ENCODE measurements at places on chromosomes 12 and 14.
A peak's percentile ranks its signal among the peaks of the same experiment; 100 is the strongest.

- DNase-seq = no peak
Observed at GRCh38 chr14:56137453-56137807, 19.2 kb downstream of the PELI2 start.

GRCh38 chr12:50398931-50399330, 1.8 kb upstream of the LARP4 start:
- no peak for DNase-seq

GRCh38 chr12:82648259-82648909, 38.3 kb upstream of the TMTC2 start:
- DNase-seq = no peak

DNA sequence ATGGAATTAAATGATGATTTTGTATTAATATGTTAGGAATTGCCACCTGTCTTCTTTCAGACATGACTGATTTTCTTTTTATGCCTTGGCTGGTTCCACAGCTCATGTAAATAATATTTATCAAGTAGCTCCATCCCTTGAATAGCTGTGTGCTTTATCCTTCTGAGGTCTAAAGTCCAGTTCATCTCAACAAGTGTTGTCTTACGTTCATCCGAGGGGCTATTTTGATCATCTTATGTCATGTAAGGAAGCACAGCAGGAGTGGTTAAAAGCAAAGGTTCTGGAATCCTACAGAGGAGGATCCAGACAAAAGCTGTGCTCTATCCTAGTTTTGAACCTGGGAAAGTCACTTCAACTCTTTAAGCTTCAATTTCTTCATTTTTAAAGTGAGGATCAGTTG, 123.7 kb upstream of the ATP2B1 start:
- DNase-seq = no peak

- no peak for DNase-seq
Observed at GRCh38 chr14:50381823-50382287, 14.8 kb downstream of the CDKL1 start.

GRCh38 chr12:4443616-4444015, 2.0 kb downstream of the FGF6 start:
- no peak for DNase-seq

GRCh38 chr12:53502983-53503728, 2.1 kb downstream of the TARBP2 start:
- no peak for DNase-seq

- no peak for DNase-seq
Observed at GRCh38 chr12:116547955-116548501, 11.2 kb upstream of the MAP1LC3B2 start.

DNA sequence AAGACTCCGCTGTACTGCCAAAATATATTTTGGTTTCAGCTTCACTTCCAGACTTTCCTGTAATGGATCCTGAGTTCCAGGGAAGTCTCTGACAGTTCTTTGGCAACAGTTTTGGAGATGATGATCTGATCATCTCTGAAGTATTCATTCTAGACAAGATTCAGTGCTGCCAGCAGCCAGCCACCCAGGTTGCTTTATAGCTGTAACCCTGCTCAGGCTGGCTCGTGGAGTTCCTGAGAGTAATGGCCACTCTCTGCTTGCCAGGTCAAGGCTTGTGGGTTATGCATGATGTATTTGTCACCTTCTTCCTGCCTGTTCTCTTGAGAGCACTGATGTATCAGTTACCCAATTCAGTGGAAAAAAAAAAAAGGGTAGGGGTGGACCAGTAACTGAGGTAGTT, 124.3 kb downstream of the PPHLN1 start:
- no peak for DNase-seq

- DNase-seq = no peak
Observed at GRCh38 chr12:22525426-22525825, 18.9 kb downstream of the C2CD5 start.

GRCh38 chr12:10721651-10722501, 1.2 kb downstream of the YBX3 start:
- DNase-seq = peak; percentile 91

- no peak for DNase-seq
Observed at GRCh38 chr14:92241966-92242595, 80.9 kb upstream of the SLC24A4 start.

DNA sequence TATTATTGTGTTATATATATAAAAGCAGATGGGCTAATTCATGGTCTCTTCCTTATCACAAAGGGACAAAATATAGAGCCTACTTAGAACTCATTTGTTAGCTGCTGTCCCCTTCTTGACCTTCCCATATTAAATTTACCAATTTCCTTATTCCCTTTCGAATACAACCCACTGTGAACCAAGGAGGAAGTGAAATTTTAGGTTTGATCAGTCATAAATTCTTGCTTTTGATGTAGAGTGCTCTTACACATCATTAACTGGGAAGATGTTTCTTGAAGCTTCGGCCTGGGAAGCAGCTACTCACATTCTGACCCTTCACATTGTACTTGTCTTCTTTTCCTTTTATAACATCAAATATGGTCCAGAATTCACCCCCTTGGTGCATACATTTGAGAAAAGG, 579.0 kb downstream of the LRFN5 start:
- no peak for DNase-seq

DNA sequence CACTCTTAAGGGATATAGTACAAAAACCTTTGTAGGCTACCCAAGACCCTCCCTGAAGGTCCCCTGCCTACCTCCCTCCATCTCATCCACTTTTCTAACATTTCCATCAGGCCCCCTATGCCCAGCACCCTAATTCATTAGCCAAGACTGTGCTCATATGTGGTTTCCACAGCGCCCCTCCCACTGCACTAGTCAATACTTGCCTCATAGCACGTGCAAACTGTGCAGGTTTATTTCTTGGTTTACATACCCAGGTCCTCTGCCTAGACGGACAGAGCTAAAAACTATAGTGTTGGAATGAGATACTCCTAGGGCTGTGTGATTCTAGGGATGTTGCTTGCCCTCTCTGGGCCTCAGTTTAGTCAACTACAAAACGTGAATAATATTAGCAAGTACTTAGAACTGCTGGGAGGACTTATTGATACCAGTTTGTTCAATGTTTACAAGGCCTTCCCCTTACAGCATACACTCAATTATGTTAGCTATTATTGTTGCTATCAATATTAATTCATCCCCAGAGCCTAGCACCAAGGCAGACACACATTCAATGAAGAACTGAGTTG, 50.4 kb downstream of the NUAK1 start:
- DNase-seq = no peak

- no peak for DNase-seq
Observed at GRCh38 chr12:15787778-15788177, 1.4 kb downstream of the EPS8 start.

DNA sequence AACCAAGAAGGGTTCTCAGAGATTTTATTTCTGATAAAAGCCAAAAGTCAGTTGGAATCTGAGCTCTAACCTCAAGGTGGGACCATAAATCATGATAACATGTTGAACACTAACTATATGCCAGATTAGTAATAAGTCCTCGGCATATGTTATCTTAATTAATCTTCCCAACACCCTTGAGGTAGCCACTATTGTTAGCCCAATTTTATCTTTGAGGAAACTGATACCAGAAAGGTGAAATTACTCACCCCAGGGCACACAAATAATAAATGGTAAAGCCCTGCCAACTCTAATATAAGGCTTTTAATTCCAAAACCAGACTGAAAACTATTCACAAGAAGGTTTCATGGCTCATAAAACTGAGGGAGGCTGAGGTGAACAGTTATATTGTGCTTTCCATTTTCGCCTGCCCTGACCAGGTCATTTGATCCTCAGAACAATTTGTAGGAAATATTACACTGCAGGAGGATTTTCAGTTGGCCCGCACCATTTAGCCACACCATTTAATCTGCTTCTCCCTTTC, 16.1 kb upstream of the NUAK1 start:
- DNase-seq = no peak

DNA sequence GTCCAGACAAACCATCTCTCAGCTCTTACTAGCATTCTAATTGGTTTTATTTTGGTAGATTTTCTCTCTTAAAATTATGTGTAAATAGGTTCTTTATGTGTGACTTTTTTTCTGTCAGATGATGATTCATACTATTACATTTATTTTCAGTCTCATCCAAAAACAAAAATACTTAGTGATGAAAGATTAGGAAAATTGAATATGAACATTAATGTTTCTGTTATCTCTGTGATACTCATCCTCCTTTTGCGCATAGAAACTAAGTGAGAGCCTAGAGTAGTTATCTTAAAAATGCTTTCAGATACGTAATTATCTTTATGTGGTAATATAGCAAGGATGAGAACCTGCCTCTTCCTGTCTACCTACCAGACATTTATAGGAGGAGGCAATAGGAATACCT, 84.1 kb upstream of the MON2 start:
- no peak for DNase-seq

GRCh38 chr14:53386362-53386761, 233.2 kb upstream of the DDHD1 start:
- DNase-seq = no peak

GRCh38 chr12:66533767-66534166, 145.1 kb downstream of the GRIP1 start:
- no peak for DNase-seq

DNA sequence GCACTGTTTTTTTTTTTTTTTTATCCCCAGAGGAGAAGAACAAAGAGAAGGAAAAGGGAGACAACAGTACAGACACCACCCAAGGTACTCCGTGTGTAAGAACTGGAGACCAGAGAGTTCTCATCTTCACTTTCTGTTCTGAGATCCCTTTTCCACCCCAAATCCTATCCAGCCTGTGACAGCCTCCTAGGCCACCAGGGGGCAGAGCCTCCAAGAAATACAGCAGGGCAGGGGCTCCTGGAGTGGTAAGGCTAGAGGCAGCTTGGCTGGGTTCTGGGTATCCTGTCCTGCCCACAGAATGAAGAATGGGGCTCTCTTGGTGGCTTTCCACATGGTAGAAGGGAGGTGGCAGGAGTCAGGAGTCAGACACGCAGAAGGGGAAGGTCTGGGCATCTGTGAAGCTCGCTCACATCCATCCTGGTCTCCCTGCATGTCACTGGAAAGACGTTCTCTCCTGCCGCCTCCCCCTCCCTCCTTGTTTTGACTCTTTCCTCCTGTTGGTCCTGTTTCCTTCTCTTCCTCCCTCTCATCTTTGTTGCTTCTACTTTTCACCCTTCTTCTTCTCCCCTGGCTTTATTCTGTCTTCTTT, 12.0 kb downstream of the CLSTN3 start:
- DNase-seq = no peak

DNA sequence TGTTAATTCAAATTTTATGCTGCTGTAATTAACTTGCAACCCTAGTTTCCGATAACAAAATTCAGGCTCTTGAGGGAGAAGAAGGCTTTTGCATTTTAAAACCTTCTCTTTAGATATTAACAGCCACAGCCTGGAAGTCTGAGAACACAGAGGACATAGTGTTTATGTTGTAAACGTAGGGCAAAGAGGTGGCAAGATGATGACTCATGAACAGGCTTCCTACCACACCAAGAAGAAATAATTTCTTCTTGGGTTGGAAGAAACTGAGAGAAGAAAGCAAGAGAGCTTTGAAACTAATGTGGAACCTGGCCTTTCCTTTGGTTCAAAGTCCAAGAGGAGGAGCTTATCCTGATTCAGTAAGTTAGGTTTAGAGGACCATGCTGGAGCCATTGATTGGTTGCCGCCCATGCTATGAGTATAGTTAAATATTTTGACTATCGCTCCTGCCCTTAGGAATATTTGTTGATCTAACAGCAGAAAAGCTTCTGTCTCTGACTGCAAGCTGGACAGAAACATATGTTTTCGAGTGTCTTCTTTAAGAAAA, 31.8 kb downstream of the CCDC198 start:
- DNase-seq = no peak

- DNase-seq = no peak
Observed at GRCh38 chr14:41901089-41901488, 294.4 kb downstream of the LRFN5 start.

GRCh38 chr12:32507942-32508320, 108.6 kb downstream of the FGD4 start:
- no peak for DNase-seq
